ENCODE measurements at places on chromosomes 2 and 18.

DNA sequence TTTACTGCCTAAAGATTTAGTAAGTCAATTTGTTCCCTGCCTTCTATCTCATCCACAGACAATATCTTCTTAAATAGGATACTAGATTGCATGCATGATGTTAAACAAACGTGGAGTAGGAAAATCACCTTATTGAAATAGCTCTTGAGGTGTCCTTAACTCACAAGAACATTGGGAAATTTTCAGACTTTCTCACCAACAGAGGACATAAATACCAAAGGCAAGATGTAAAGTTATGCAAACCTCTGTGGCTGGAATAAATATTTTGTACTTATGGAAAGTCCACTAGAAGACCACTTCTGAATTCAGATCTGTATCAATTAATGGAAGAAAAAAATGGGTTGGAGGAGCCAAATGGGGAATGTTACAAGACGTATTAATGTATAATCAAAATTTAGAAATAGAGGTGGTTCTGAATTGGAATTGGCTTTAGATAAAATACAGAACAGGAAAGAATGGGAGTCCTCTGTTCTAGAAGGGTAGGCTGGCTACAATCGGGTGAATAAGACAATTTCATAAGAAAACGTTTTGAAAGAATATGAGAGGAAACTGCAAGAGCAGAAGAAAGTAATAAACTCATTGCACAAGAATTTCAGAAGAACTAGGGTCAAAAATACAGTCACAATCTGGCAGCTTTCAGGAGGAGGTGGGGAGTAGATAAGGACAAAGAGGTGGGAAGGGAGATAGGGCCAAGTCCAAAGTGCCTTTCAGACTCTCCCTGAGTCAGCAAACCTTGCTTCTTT is 69.3 kb upstream of the FN1 start:
- DNase-seq: no peak

DNA sequence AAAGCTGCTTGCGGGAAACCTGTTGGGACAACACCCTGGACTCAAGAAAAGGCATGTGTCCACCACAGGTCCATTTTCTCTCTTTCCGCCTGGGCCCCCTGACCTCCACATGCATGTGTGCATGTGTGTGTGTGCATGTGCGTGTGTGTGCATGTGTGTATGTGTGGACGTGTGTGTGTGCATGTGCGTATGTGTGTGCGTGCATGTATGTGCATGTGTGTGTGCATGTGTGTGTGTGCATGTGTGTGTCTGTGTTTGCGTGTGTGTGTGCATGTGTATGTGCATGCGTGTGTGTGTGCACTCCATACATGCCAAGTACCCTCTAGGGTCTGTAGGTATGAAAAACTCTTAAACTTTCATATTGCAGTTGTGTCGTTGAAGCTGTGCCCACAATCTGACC is 16.3 kb downstream of the CAPN14 start:
- DNase-seq: no peak

- no peak for DNase-seq
These were observed 141.4 kb downstream of the SCG2 start for GRCh38 chr2:223460774-223461211.

- no peak for DNase-seq
These were observed 65.5 kb downstream of the ZNF516 start for GRCh38 chr18:76429262-76430126.

- peak; percentile 7 for DNase-seq
These were observed 33.3 kb downstream of the NDUFA10 start for GRCh38 chr2:239991689-239992314.

DNA sequence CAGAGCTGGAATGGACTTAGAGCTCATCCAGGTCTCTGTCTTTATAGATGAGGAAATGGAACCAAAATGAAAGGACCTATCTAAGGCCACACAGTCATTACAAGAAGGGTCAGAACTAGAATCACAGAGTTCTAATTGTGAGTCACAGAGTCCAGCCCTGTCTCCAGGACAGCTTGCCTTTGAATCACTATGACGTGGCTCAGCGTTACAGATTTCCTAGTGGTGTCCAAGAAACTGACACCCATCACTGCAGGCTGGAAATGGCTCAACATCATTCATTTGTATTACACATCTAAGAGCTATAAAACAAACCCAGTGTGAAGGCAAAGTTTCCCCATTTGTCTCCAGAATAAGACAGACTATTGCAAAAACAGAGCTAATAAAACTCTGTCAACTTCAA is 164.3 kb upstream of the SIX2 start:
- DNase-seq: no peak

- DNase-seq: no peak
These were observed 821 bp upstream of the EML6 start for GRCh38 chr2:54722641-54723040.

- no peak for DNase-seq
These were observed 127.3 kb upstream of the IL1R2 start for GRCh38 chr2:101864426-101864825.

- DNase-seq: peak; percentile 27
These were observed 117.7 kb downstream of the B3GNT2 start for GRCh38 chr2:62313449-62314227.

DNA sequence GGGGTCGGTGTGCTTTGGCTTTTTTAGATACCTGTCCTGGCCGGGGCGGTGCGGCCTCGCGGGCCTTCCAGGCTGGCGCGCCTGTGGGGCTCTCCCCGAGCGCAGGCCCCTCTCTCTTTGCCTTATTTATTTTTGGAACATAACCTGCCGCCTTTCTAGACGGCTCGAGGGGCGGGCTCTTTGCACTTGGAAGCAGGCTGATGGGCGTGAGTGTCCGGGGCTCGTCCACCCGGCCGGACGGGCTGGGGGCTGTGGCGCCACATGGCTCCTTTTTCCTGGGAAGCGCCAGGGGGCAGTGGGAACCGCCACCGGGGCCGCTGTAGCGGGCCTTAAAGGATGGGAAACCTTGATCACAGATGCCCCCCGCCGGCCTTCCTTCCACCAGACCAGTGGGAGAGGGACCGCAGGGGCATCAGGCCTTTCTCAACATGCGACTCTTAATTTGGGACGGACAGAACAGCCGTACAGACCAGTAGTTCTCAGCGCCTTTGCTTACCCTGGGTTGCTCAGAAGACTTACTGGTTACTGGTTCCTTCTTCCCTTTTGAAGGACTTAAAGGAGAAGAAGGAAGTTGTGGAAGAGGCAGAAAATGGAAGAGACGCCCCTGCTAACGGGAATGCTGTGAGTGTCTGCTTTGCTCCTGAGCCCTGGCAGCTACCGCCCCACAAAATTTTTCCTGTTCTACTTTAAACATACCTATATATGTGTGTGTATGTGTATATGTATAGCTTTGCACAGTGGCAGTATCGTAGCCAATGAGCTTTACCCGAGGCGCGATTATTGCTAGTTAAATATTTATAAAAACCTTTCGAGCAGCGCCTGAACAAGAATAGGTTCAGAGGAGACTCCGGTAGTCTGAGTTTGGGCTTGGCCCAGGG is 2.7 kb downstream of the PTMA start:
- DNase-seq: no peak

- DNase-seq: peak; percentile 77
These were observed 1.0 kb upstream of the HDAC4 start for GRCh38 chr2:239401881-239402233.

DNA sequence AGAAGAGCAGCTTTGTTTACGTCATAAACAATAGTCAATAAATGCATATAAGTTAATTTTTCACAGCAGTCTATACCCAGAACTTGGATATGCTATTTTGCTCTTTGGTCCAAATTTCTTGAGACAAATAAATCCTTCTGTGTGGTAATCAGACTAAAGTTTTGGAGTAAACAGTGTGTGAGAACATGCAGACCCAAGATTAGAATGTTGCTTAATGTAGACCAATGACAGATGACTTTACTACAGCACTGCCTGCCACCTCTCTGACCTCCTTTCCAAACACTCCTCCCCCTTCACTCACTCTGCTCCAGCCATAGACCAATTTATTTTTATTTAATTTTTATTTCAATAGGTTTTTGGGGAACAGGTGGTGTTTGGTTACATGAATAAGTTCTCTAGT is 115.3 kb upstream of the TANK start:
- DNase-seq: no peak

DNA sequence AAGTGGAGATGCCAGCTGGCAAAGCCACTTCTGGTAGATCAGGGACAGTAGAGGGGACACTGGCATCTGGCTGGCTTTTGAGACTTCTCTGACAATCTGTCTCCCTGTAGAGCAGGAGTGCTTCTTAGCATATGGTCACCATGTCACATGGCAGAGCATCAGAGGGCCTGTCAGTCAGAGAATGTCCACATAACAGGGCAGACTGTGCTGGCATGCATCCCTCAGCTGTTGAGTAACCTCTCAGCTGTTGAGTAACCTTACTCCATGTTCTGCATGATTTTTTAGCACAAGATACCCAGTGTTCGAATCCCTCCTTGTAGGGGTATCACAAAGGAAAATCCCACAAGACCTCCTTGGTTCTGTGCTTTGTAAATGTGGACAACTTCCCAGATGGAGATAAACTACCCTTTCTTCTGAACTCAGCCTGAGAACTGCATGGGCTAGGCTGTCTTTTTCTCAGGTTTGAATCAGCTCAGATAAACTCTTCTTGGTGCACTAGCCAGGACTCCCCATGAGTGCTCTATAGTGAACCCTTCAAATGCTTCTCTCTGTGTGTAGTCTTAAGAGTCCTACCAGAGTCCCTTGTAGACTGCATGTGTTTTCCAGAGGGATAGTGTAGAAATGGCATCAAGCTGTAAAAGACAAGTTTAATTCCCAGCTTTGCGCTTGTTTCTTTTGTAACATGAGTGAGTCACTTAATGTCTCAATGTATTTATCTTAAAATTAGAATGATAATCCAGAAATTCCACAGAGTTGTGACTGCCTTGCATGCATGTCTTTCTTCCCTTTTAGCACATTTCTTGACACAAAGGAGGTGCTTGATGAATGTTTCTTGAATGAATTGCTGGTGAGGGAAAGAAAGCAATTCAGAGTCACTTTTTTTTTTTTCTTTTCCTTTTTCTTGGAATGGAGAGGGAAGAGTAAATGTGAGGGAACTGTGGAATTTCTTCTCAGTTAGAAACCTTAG is 442.3 kb upstream of the HNMT start:
- no peak for DNase-seq

Data from KG1 (cell line).